ENCODE measurements at places on chromosomes 1 and 21. TPM values are rescaled to one million over a fixed set of nuclear protein-coding genes. Genes with fewer than 3 reads are reported as not detected.

RPAP2 gene
- total RNA-seq, result 28.5 TPM

A3GALT2 gene
- total RNA-seq, result not detected

PLEKHN1 gene
- not detected for total RNA-seq

S100A7 gene
- not detected for total RNA-seq

RGS16 gene
- total RNA-seq, result 0.94 TPM

CLDN17 gene
- total RNA-seq, result not detected

HSPA6 gene
- total RNA-seq, result 0.94 TPM

ATP1A4 gene
- total RNA-seq, result 0.31 TPM

FCRL4 gene
- total RNA-seq, result not detected

ANKRD65 gene
- total RNA-seq, result 1.6 TPM

UBE2U gene
- not detected for total RNA-seq

ENAH gene
- 109 TPM for total RNA-seq

PDE4DIP gene
- total RNA-seq, result 613 TPM

MFAP2 gene
- 14.7 TPM for total RNA-seq

SLC16A4 gene
- 4.7 TPM for total RNA-seq

TFF2 gene
- total RNA-seq, result not detected

S100A12 gene
- 1.6 TPM for total RNA-seq
